ENCODE measurements at places on chromosomes 6 and 20.
A peak's percentile ranks its signal among the peaks of the same experiment; 100 is the strongest.

DNA sequence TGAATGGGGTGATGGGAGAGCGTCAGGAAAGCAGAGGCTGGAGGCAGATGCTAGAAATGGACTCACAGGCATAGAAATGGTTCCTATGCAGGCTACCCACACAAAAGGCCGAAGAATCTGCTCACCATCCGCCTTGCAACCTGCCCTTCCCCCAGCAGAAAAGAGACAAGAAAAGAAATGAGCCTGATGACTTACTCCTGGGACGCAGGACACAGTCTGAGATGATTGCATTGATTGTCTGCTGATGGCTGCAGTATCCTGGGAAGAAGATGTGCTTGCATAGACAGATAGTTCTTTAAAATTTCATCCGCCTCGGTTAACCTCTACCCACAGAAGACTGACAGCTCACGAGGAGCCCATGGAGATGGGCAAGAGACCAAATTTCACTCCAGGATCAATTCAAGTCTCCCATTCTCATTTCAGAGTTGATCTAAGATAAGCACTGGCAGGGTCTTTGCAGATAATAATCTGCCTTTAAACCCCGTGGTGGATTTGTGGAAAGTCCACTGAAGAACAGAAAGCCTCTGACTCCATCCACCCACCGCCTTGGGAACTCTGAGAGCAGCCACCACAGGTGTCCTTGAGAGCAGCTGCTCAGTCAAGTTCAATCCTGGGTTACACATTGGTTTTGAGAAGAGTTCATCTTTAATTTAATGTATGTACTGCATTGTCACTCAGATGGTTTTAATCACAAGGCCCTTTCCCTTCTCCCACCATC, 7.2 kb downstream of the AGPAT4 start:
- DNase-seq, result no peak

GRCh38 chr6:148934961-148935360, 188.1 kb downstream of the UST start:
- DNase-seq, result no peak

DNA sequence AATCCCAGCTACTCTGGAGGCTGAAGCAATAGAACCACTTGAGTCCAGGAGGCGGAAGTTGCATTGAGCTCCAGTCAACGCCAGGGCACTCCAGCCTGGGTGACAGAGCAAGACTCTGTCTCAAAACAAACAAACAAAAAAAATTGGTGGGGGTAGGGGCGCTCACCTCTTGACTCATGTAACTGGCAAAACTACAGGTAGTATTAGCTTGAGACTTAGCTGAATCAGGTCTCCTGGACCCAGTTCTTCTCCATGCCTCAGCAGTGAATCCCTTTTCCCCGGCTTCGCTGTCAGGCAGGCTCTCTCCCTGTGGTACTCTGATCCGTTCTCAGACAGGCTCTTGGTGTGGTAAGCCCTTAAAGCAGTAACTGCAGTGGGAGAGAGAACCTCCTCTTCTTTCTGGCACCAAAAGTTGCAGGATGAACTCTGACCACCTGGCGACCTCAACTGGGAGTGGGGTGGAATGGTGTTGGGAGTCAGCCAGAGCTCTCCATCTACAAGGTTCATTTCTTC, 12.9 kb downstream of the SLC9A8 start:
- DNase-seq, result peak; percentile 74

GRCh38 chr20:56909918-56910714, 281.0 kb downstream of the TFAP2C start:
- DNase-seq, result no peak

- no peak for DNase-seq
These were observed 88.7 kb downstream of the ARHGAP18 start for GRCh38 chr6:129621252-129621651.

DNA sequence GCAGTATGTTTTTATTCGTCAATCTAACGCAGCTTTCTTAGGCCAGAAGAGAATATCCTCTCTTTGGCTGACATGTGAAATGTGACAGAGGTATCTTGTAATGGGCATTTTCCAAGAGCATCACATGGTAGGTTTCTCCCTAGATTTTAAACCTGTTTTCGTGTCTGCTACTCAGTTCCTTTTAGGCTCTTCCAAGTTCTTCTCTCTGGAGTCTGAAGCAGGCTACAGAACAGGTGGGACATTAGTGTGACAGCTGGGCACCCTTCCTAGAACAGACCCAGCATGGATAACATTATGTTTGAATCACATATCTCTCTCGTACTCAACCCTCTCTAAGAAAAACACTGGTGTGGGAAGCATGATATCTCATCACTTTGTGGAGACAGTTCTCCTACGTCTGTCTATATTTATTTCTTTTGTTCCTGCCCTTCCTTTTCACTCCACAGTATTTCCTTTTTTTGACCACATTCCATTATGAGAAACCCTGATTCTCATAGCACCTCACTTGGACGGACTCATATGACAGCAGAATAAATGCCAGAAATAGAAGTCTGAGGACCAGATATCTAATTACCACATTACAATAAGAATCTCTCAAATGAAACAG, 263.4 kb downstream of the NKAIN2 start:
- DNase-seq, result no peak

DNA sequence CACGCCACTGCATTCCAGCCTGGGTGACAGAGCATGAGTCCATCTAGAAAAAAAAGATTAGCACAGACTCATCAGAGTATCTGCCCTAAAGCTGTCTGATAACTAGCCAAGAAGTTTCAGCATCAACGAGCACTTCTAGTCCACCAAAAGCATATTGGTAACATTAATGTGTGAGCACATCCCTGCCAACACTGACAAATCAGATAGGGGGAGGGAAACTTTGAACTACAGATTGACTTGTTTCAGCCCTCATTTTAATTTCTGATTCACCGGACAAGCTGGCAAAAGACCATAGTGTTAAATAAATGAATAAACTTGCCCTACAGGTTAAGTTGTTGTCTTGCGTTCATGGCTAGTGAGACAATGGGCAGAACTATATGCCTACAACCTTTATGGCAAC, 7.7 kb upstream of the SEC63 start:
- DNase-seq, result no peak

- DNase-seq, result no peak
These were observed 1130.1 kb downstream of the HACE1 start for GRCh38 chr6:103729658-103730057.

GRCh38 chr6:121143476-121143875, 190.8 kb downstream of the TBC1D32 start:
- no peak for DNase-seq

GRCh38 chr6:39867592-39867991, 66.7 kb downstream of the MOCS1 start:
- DNase-seq, result no peak

- no peak for DNase-seq
These were observed 3.9 kb upstream of the SSR1 start for GRCh38 chr6:7316658-7317533.
